Fibroblast of lung (primary cell): ENCODE measurements at places on chromosomes 4 and X.

GRCh38 chr4:5510504-5510903 lies 197.9 kb downstream of the EVC2 start:
- DNase-seq: no peak

DNA sequence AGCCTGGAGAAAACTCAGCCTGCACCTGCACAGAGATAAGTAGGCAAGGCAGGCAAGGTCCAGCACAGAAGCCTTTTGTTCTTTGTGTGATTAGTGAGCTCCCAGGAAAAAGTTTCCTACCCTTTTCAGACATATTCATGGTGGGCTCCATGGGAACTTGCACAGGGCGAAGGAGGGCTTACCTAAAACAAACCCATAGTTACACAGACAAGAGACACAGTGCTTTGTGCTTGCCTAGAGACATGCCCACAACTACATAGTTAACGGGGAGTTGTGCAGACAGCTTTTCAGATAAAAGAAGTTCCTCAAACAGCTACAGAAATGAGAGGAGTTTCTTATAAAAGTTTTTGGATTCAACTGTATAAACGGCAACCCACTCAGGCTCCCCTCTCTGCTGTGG lies 180.5 kb downstream of the GLUD2 start:
- no peak for DNase-seq

DNA sequence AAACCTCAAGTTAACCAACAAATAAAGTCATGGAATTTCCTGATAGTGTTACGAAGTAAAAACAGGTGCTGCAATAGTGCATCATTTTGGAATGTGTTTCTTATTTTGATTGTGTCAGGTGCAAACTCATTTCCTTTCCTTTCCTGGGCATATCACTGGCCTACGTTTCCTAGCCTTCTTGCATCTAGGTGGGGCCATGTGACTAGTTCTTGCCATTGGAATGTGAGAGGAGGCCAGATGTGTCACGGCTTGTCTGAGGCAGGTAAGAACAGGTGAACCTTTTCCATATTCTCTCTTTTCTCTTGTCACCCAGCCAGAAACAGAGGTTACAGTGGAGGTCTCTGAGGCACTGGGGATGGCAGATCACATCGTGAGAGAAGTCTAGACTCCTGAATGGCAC lies 868.0 kb downstream of the RPA4 start:
- DNase-seq: no peak

DNA sequence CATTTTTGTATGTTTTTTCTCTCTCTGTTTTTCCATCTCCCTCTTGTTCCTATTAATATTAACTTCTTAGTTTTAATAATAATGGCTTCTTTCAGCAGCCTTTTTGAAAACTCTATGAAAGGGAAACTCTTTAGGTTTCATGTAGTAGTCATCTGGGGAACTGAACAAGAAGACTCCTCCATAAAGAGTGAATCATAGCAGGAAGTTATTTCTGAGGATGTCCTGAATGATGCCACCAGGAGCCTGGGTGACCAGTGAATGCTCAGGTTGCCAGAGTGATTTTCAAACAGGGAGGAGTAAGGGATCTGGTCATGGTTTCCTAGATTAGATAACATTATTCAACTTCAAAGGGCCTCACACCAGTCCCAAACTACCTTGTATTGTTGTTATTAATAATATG lies 212.8 kb upstream of the PDE5A start:
- DNase-seq: no peak

DNA sequence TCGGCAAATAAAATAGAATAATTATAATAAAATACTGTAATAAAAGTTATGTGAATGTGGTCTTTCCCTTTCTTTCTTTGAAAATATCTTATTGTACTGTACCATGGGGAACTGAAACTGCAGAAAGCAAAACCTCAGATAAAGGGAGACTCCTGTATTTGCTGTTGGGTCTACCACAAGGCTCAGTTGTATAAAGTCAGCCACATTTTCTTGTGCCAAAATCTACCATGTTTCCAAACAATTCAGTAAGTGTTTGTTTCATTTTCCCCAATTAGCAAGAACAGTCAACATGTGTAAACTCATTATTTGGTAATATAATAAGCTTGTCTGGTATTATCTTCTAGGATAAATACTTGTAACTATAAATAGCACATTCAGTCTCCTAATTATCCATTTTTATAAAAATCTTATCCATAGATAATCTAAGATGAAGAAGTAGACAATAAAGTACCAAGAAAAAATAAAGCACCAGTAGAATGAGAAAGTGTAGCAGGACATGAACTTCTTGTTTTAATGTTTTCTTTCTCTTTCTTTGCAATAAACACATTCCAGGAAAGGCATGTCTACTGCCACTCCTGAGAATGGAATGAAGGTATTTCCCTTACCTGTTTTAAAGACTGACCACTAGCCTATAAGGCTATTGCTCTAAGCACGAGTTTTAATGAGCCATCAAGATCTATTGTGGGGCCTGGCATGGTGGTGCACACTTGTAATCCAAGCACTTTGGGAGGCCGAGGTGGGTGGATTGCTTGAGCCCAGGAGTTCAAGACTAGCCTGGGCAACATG lies 15.0 kb upstream of the OTUD4 start:
- DNase-seq: no peak
